PC-9 (cell line): ENCODE measurements at places on chromosomes 2 and 18.
A peak's percentile ranks its signal among the peaks of the same experiment; 100 is the strongest.

DNA sequence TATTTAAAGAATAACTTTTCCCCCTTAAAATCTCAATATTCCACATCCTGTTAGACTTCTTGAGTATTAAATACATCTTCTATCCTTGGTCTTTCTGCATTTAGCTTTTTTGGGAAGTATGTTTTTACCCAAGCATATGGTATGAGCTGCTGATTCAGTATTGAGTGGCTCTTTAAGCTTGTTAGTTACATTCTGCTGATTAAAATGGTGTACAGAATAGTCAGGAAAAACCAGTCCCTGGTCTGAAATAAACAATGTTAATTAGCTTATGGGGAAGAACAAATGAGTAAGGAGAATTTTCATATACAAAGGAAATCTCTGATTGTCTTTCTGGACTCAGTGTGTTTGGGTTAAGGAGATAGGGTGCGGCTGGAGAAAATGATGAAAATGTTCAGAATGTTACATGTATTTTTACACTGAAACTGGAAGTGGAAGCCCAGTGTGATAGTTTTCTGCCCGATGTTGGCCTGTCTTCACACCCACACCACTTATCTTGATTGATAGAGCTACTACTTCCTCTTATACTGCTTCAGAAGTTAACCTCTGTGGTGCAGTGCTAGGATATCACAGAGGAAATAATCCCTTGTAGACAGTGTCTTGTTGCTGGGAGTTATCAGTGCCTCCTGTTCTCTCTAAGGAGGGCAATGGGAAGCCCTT is 84.0 kb downstream of the MSH2 start:
- no peaks in the 10 kb centered on the region for H3K27me3 ChIP-seq
- no peak overlapping the region for H3K4me3 ChIP-seq
- no peak for DNase-seq
- H3K36me3 ChIP-seq = peaks cover 17% of the 10 kb centered on the region
- no peak overlapping the region for H3K27ac ChIP-seq

DNA sequence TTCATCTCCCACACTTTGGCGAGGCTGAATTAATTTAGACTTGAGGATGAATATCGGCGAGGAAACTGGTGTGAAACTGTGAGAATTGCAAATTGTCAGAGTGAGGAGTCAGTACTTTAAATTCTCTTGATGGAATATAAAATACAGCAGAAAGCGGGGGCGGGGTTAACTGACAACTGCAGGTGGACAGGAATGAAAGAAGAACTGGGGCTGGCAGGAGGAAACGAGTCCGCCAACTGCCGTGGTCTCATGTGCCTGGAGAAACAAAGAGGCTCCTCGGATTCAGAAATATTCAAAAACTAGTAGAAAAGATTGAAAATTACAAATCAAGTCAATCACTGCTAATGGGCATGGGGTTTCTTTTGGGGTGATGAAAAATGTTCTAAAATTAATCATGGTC is 44.3 kb downstream of the MOGAT1 start:
- H3K4me1 ChIP-seq = no peaks in the 10 kb centered on the region
- no peak for DNase-seq
- H3K36me3 ChIP-seq = no peaks in the 10 kb centered on the region
- no peak overlapping the region for H3K4me3 ChIP-seq
- H3K27me3 ChIP-seq = no peaks in the 10 kb centered on the region
- no peak overlapping the region for H3K27ac ChIP-seq

- H3K4me1 ChIP-seq = no peaks in the 10 kb centered on the region
- H3K27me3 ChIP-seq = no peaks in the 10 kb centered on the region
- no peak overlapping the region for H3K27ac ChIP-seq
- H3K4me3 ChIP-seq = no peak overlapping the region
Measured at GRCh38 chr2:208999911-209000310, 423.9 kb upstream of the MAP2 start.

GRCh38 chr2:15383695-15384350 is 177.3 kb downstream of the NBAS start:
- no peak for DNase-seq
- H3K4me3 ChIP-seq = no peak overlapping the region
- 0 out of 2 replicates have a peak, but pooled peaks cover 3% of the 10 kb centered on the region for H3K36me3 ChIP-seq
- no peaks in the 10 kb centered on the region for H3K27me3 ChIP-seq
- H3K4me1 ChIP-seq = no peaks in the 10 kb centered on the region; the same call in 1 of the 2 replicates

DNA sequence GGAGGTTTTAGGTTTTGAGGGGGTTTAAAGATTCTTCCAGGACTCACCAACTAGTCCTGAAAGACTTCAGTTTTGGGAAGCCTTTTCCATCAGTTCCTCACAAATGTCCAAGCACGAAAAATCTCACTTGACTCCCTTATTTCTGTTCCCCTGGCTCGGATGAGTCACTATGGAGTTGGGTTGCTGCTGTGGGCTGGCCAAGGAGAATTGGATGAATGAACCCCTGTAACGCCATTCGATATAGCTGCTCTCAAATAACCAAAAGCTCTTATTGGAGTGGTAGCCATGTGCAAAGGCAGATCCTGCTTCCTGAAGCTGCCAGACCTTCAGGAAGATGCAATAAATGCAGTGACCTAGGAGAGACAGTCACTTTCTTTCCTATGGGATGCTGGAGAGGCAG is 417.0 kb downstream of the ZNF521 start:
- no peaks in the 10 kb centered on the region for H3K36me3 ChIP-seq
- no peak for DNase-seq
- H3K4me1 ChIP-seq = no peaks in the 10 kb centered on the region

GRCh38 chr2:9140645-9141044 is 66.0 kb upstream of the ASAP2 start:
- peaks cover 39% of the 10 kb centered on the region for H3K4me1 ChIP-seq
- no peaks in the 10 kb centered on the region for H3K27me3 ChIP-seq
- no peaks in the 10 kb centered on the region for H3K36me3 ChIP-seq
- no peak for DNase-seq
- no peak overlapping the region for H3K4me3 ChIP-seq

DNA sequence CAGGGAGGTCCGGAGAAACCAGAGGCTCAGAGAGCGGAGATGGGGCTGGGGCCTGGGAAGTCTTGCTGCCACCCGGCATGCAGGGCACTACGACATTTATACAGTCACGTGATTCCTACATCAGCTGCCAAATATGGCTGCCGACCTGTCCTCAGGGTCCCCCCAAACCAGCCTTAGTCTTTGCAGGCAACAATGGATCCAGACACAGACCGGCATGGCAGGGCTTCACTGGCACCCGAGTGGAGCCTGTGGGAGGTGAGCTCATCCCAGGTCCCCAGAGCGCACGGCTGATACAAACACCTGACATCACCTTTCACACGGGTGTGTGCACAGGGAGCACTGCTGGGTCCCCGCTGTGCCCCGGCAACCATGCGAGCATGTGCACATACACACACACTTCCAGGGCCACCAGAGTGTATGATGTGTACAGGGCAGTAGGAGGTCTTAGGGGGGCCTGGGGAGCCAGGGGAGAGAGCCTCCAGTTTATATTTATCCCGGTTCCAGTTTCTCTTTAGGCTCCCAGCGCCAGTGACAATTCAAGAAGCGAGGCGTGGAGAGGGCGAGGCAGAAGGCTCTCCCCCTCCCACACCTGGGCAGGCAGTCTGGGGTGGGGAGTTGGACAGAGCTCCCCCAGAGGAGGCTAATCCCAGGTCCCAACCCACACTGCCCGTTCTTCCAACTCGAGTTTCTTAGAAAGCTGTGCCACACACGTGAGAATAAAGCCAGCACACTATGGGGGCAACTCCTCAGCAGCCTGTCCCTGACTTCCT is 2.7 kb downstream of the SEMA4C start:
- H3K4me1 ChIP-seq = peaks cover 21% of the 10 kb centered on the region
- H3K36me3 ChIP-seq = peaks cover 41% of the 10 kb centered on the region
- DNase-seq = no peak
- no peak overlapping the region for H3K27ac ChIP-seq
- H3K4me3 ChIP-seq = peak overlapping the region; percentile 82

DNA sequence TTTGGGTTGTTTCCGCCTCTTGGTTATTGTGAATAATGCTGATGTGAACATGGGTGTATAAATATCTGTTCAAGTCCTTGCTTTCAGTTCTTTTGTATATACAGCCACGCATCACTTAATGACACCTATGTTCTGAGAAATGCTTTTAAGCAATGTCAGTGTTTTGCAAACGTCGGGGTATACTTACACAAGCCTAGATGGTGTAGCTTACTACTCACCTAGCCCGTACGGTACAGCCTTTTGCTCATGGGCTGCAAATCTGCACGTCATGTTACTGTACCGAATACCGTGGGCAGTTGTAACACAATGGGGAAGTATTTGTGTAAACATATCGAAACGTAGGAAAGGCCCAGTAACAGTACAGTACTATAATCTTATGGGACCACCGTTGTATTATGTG is 12.4 kb downstream of the RALB start:
- H3K4me3 ChIP-seq = no peak overlapping the region
- no peaks in the 10 kb centered on the region for H3K4me1 ChIP-seq
- no peak overlapping the region for H3K27ac ChIP-seq
- H3K27me3 ChIP-seq = no peaks in the 10 kb centered on the region
- no peak for DNase-seq

DNA sequence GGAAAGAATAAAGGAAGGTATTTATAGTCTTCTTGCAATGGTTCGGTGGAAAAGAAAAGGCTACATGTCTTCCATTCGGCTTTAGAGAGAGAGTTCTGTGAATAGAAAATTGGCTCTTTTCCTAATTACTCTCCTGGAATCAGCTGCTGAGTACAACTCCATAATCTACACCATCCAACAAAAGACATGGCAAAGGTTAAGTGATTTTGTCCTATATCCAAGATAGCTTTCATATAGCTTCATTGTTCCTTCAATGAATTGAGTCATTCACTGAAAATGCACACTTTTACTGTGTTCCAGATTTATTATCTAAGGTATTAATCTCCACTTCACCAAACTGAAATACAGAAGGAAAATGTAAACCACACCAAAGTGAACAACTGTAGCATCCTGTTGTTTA is 514.5 kb downstream of the LRRTM4 start:
- H3K36me3 ChIP-seq = no peaks in the 10 kb centered on the region
- H3K4me1 ChIP-seq = no peaks in the 10 kb centered on the region
- H3K4me3 ChIP-seq = no peak overlapping the region
- no peak overlapping the region for H3K27ac ChIP-seq
- H3K27me3 ChIP-seq = no peaks in the 10 kb centered on the region

GRCh38 chr2:234300391-234300925 is 196.4 kb downstream of the ARL4C start:
- no peak overlapping the region for H3K4me3 ChIP-seq
- H3K27me3 ChIP-seq = no peaks in the 10 kb centered on the region
- DNase-seq = no peak
- no peak overlapping the region for H3K27ac ChIP-seq

DNA sequence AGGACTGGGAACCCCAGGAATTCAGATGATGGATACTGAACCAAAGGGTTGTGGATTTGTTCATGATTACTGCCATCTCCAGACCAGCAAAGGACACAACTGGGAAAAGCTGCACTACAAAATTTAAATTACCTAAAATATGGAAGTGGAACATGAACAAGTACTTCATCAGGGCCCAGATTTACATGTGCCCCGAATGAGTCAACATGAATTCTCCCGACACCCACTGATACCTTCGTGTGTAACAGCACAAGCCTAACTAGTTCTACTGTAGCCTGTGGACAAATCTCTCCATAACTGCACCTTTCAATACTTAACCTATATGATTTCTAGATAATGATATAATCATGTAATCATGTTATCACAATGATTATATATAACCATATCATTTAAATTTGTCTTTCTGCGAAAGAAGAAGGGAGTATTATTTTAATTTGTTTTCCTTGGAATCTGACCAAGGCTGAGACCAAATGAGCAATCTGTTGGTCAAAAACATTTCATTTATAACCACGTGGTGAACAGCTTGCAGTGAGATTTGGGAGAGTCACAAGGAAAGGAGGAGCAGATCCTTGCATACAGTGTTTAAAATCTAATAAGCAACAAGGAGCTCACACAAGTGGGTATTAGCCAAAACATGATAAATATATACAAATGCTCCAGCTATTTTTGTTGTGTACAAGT is 70.5 kb downstream of the CACNB4 start:
- H3K36me3 ChIP-seq = no peaks in the 10 kb centered on the region
- H3K27ac ChIP-seq = no peak overlapping the region
- no peaks in the 10 kb centered on the region for H3K4me1 ChIP-seq
- H3K4me3 ChIP-seq = no peak overlapping the region
- 0 out of 2 replicates have a peak, but pooled peaks cover 4% of the 10 kb centered on the region for H3K27me3 ChIP-seq

DNA sequence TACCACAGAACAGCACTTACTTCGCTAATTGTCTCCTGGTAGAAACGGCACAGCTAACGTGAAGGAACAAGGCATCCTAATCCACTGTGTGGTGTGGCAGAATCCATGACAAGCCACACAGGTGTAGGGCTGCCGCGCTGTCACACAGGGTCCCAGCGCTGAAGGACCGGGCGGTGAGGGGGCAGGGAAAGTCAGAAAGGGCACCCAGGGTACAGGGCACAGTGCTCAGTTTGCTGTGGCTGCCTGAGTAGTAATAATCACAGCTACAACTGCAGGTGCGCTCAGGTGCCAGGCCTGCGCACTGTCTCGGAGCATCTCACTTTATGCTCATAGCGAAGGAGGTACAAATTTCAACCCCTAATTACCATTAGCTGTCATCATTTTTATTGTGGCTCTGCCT is 55.2 kb upstream of the CAB39 start:
- no peaks in the 10 kb centered on the region for H3K36me3 ChIP-seq
- H3K4me1 ChIP-seq = peaks cover 11% of the 10 kb centered on the region; the same call in 1 of the 2 replicates
- no peaks in the 10 kb centered on the region for H3K27me3 ChIP-seq
- DNase-seq = no peak
- no peak overlapping the region for H3K4me3 ChIP-seq

- H3K36me3 ChIP-seq = peaks cover 7% of the 10 kb centered on the region; the same call in 1 of the 2 replicates
- H3K4me3 ChIP-seq = no peak overlapping the region
- no peak for DNase-seq
- peak overlapping the region; percentile 85 for H3K27ac ChIP-seq
- peaks cover 51% of the 10 kb centered on the region for H3K4me1 ChIP-seq
Measured at GRCh38 chr2:241373446-241373845, 17.4 kb downstream of the FARP2 start.

GRCh38 chr18:60082282-60082681 is 182.5 kb downstream of the PMAIP1 start:
- no peaks in the 10 kb centered on the region for H3K4me1 ChIP-seq
- no peak overlapping the region for H3K4me3 ChIP-seq
- no peaks in the 10 kb centered on the region for H3K27me3 ChIP-seq
- H3K36me3 ChIP-seq = no peaks in the 10 kb centered on the region
- H3K27ac ChIP-seq = no peak overlapping the region
